Stimulated activated CD8-positive, alpha-beta memory T cell treated with anti-CD3 and anti-CD28 coated beads, Interleukin-7, amount 100 ng/mL, for 1 hour (primary cell): ENCODE measurements at places on chromosomes 2 and 18.

DNA sequence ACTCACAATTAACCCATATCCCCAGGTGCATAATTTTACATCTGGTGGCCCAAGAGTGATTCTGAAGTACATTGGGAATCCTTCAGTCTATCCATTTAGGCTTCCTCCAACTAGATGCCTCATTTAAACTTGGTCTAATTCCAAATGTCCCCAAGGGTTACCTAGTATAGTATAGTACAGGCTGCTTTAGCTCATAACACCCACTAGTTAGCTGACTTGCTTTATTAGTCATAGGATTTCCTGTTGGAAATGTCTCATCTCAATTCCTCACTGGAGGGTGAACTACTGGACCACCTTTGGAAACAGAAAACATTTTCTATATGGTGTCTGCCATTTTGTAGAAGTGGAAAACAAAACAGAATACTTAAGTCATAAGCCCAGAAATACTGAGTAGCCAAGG is 202.5 kb upstream of the SESTD1 start:
- no peak for DNase-seq

DNA sequence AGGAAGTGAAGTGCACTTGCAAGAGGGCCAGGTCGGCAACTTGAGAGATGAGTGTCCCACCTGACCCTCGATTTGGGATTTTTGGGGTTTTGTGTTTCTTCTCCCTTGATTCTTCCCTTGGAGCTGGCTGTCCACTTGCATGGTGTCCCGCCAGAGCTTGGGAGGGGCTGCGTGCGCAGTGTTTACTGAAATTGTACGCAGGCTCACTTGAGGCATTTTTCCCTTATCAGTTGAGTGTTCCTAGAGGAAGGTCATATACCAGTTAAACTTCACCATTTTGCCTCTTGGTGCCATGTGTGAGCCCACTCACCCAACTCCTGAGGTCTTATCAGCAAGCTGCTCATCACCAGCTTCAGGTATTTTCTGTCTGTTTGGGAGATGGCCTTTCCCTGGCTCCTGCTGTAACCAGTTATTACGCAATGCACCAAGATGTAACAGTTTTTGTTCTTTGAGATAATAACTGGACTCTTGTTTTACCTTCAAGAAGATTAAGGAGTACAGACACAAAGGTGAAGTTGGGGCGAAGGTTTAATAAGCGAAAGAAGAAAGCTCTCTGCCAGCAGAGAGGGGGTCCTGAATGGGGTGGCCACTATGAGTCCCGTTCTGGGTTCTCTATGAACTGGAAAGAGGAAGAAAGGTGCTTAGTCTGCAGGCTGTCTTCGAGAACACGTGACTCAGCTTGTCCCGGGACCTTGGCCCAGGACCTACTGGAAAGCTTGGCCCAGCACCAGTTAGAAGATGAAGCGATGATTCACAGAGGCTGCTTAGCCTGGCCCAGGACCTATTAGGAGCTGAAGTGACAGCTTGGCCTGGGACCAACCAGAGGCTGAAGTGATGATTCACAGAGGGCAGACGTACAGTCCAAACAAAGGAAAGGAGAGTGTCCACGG is 21.5 kb upstream of the TXNL4A start:
- DNase-seq: no peak

GRCh38 chr2:239266779-239267287 is 134.0 kb downstream of the HDAC4 start:
- DNase-seq: no peak

GRCh38 chr2:150624001-150624401 is 136.5 kb upstream of the RND3 start:
- DNase-seq: no peak

GRCh38 chr2:199356412-199356811 is 101.3 kb downstream of the SATB2 start:
- DNase-seq: no peak

DNA sequence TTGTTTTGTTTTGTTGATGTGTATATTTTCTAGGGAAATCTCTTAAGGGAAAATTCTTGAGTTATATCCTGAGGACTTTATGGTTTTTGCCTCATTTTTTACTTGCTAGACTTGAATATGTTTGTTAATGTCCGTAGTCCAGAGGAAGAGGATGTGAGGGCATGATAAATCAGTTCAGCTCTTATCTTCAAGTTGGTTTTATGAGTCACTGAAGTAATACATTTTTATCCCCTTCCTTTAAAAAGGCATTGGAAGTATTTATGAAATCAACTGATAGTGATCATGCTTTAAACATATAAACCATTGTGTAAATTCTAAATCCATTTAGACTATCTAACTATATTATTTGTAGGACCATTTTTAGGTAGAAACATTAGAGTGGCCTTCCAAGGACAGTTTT is 43.9 kb upstream of the CYBRD1 start:
- DNase-seq: no peak

DNA sequence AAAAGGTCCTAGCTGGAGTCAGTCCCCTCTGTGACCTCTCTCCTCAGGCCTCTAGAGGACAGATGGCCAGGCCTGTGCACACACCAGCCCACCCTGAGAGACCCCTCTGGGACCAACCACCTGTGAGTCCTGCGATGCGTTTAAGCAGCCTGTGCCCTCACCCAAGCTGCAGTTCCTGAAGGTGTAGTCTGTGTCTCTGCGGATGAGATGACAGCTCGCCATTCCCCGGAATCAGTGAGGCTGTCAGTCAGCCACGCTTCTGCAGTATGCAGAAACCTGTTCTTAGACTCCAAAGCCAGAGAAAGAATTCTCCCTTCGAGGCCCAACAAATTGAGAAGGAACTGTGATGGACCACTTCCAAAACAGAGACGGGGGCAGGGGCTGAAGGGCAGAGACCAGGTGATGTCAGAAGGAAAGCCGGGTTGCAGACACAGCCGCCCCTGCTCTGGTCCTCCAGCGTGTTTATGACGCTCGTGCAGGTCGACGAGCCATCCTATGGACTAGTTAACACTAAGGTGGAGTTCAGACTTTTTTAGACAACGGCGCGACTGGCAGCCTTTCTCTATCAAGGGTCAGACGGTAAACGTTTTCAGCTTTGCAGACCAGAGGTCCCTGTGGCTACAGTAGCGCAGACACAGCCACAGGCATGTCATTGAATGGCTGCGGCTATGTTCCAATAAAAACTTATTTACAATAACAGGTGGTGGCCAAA is 10.2 kb downstream of the MTERF4 start:
- no peak for DNase-seq

GRCh38 chr18:48872234-48873145 is 78.3 kb downstream of the SMAD7 start:
- no peak for DNase-seq
